Activated CD8-positive, alpha-beta memory T cell treated with anti-CD3 and anti-CD28 coated beads for 1 hour (primary cell): ENCODE measurements at places on chromosomes 4 and X.

GRCh38 chrX:133601116-133601515 is 185.8 kb upstream of the GPC4 start:
- no peak for DNase-seq

GRCh38 chr4:18882468-18882867 is 860.9 kb upstream of the LCORL start:
- DNase-seq, result no peak

GRCh38 chr4:126369076-126369475 is 1054.3 kb downstream of the FAT4 start:
- DNase-seq, result no peak

DNA sequence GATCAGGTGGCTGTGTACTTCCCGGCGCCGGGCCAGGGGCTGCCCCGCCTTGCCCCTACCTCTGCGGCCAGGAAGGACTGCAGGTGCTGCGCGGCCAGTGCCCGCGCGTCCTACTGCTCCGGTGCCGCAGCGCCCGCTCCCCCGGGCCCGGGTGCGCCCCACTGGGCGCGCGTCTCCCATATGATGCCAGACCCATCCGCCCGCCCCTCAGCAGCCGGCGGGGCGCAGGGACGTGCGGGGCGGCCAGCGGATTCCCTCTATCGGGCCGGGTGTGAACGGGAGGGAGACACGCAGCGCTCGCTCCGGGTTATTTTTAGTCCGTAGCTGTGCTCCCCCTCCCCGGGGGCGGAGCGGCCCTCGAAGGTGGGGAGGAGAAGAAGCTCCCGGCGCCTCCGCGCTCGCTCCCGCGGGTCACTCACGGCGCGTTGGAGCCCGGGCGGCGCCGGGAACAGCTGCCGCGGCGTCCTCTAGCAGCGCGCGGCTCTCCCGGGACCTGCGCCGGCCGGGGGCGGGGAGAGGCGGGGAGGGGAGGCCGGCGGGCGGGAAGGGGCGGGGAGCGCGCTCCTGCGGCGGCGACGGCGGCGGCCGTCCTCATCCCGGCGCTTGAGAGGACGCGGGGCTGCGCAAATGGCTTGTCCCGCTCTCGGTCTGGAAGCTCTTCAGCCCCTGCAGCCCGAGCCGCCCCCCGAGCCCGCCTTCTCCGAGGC is 103.6 kb downstream of the UCHL1 start:
- DNase-seq, result no peak

DNA sequence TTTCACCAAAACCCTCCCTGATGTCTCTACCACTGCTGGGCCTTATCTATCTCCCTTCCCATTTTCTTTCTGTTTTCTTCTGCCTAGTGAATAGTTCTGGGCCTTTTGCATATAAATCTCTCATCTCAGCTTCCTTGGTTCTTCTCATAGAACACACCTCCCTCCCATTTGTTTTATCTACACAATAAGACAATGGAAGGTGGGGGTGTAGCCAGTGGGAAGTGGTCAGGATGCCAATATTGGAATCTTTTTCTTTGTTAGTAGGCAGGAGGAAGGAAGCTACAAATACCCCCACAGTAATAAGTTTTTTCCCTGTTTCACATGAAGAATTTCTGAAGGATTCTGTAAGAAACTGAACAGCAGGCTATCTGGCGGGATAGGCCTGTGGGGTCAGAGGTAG is 30.9 kb upstream of the RHOH start:
- DNase-seq, result no peak

GRCh38 chr4:68250151-68250930 is 4.8 kb upstream of the TMPRSS11B start:
- DNase-seq, result no peak

DNA sequence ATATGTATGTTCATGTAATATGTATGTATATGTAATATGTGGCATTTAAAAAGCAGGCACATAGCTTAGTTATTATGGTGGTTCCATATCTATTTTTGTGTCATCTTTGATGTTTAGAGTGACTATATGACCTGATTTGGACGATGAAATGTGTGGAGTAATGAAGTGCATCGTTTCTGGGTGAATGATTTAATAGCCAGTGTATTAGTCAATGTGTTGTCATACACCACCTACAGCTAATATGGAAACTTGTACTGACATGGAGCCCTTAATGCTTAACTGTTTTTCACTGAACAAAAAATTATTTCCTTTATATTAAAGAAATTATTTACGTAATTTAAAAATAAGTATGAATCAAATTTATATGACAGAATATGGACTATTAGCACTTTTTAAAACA is 292.3 kb upstream of the FSTL5 start:
- DNase-seq, result no peak

- no peak for DNase-seq
Observed at GRCh38 chrX:39802908-39803307, 294.9 kb downstream of the BCOR start.

DNA sequence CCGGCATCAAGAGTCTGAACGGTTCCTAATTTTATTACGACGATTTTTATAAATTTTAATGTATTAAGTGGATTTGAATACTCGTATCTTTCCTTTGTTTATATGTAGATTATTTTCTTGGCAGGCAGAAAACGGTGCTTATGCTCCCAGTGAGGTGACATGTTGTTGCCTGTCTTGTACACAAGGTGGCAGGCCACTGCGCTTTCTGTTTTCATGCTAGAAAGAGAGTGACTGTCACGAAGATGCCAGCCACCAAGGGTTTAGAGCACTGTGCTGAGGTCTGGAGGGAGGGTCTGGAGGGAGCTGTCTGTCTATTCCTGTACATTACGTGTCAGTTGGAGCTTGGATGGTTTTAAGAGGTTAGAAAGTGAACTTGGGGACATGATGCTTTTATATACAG is 87.7 kb downstream of the SHROOM2 start:
- no peak for DNase-seq

GRCh38 chrX:133892337-133892736 is 93.1 kb downstream of the GPC3 start:
- no peak for DNase-seq

GRCh38 chrX:20253232-20253543 is 13.5 kb downstream of the RPS6KA3 start:
- DNase-seq, result no peak

- no peak for DNase-seq
Observed at GRCh38 chr4:7607156-7607910, 172.6 kb upstream of the PSAPL1 start.

DNA sequence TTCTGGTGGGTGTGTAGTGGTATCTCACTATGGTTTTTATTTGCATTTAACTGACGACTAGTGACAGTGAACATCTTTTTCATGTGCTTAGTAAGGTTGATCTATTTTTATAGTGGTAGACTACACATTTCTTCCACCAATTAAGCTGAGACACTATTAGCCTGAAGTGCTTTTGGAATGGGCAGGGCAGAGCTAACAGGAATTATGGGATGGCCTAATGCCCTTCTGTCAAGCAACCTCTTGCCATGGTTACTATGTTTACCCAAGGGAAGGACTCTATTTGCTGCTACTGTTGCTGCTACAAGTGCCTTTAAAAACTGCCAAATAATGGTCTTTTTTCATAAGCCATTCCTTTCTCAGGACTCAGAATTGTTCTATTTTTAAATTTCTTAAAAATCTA is 676.7 kb upstream of the ACTRT1 start:
- no peak for DNase-seq

- no peak for DNase-seq
Observed at GRCh38 chrX:153569475-153569874, 29.5 kb downstream of the CCNQ start.
